Glutamatergic neuron (in vitro differentiated cells): ENCODE measurements at places on chromosomes 6 and 20.

DNA sequence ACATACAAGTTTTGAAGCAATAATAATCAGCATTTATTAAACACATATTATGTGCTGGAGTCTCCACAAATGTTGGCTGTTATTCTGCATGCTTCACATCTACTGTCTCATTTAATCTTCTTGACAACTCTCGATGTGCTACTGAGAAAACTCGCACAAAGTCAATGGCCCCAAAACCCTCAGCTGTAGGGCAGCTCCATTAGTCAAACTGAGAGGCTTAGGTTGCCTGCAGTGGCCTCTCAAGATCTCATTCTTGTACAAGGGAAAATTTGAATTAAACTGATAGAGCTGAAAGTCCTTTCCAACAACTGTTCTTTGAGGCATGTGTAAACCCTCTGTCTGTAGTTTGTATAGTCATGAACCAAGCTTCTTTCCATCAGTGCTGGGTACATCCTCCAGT, 49.8 kb downstream of the MBOAT1 start:
- no peak for DNase-seq

- no peak for DNase-seq
Observed at GRCh38 chr6:81630719-81631118, 121.8 kb downstream of the TENT5A start.

DNA sequence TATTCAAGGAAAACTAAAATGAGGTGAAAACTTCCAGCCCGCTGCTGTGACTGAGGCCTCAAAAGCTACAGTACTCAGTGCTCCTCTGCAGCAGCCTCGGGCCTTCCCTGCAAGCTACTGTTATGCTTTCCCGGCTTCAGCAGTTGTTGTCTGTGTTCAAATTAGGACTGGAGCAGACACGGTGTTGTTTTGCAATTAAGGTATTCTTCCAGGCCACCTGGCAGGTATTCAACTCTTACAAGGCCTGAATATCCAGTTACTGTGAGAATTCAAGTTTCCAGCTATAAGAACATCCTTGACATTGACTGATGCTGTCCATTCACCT, 10.7 kb downstream of the TXNDC5 start:
- no peak for DNase-seq

GRCh38 chr6:30735668-30736314, 6.7 kb downstream of the FLOT1 start:
- DNase-seq: no peak

GRCh38 chr6:161186173-161186769, 87.6 kb downstream of the AGPAT4 start:
- no peak for DNase-seq

GRCh38 chr6:125658759-125659431, 90.5 kb upstream of the HEY2 start:
- DNase-seq: peak; percentile 34

DNA sequence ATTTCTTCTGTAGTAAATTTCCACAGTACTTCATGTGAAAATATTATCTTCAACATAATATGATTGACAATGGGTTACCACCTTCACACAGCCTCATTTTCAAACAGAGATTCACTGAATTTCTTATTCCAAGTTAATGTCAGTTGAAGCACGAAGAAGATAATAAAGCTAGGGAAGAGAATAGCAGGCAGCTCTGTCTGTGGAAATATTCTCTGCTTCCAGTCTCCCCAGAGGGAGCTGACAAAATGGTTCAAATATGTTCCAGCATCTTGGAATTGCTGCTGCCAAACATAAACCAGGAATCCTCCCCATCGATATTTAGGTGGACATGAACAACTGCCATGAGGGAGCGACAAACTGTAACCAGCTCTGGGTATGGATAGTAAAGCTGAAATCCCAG, 224.8 kb downstream of the GJA1 start:
- DNase-seq: no peak

- no peak for DNase-seq
Observed at GRCh38 chr20:59177266-59178250, 13.9 kb downstream of the ZNF831 start.

DNA sequence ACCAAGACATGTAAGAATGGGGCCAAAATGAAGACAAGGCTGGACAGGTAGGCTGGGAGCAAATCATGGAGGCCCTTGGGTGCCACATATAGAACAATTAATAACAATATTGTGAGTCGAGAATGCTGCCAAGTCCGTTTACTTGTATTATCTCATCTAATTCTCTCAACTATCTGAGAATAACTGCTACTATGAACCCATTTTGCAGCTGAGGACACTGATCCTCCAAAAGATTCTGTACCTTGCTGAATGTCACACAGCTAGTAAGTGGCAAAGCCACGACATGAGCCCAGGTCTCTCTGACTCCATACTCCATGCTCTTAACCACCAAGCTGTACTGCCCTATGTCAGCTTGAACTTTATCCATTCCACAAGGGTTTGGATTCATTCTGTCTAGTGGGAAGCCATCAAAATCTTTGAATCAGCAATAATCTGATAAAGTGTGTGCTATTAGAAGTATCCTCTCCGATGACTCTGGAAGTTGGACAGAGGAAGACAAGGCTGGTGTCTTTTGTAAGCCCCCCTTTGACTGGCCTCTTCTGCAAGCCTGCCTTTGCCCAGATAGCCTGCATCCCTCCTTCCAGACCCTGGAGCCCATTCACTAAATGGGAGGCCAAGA, 43.5 kb upstream of the PDYN start:
- DNase-seq: no peak

GRCh38 chr6:106458021-106458986, 97.8 kb downstream of the CRYBG1 start:
- no peak for DNase-seq

GRCh38 chr6:75493400-75494064, at the start of gene FILIP1:
TSS of gene FILIP1 (minus strand) at chr6:75493800. CDS start at chr6:75414972, 78,828 bp downstream.
- no peak for DNase-seq

DNA sequence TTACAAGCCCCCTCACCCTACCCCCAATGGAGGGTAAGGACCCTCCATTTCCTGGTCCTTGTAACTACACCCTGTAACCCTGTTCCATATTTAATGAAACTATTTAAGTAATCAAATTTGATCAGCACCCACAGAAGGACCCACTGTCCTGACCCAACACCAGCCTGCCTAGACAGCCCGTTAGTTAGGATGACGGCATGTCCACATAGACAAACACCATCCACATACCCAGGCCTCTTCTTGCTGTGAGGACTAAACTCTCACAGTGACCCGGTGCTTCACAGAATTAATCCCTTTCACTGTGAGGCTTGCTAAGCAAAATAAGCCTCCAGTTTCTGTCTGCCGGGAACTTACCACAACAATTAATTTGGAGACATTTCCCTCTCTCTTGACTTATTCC, 32.8 kb upstream of the FOXQ1 start:
- no peak for DNase-seq

DNA sequence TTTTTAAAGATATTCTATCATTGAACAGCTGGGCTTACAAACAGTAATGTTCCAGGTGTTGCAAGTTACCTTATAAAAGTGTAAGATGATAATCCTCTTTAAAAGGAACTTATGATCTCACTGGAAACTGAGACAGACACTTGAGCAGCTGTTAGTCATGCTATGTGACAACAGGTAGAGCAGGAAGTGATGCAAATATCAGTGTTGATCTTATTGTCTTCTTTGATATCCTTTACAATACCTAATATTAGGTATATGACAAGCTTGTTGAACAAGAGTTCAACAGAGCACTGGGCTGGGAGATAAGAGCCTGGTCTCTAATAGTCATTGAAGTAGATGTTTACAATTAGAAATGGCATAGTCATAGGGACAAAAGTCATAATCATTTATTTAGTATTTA, 150.0 kb downstream of the UBE3D start:
- no peak for DNase-seq

GRCh38 chr6:15793826-15794225, 131.0 kb upstream of the DTNBP1 start:
- no peak for DNase-seq

DNA sequence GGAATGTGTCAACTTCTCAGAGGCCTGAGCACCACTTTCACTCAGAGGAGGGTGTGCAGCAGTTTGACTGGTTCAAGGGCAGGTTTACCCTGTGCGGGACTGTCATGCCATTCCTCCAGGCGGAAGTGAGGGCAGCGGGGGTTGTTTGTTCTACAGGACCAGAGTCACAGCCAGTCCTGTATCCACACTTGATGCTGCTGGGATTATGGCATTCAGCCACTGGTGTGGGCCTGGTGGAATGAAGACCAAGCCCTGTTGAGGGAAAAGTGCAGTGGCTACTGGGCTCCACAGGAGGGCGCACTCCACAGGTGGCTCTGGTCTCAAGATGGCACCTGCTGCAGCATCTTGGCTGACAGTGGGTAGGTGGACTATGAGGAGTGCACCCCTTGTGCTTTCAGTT, 14.8 kb downstream of the SEMG2 start:
- no peak for DNase-seq

GRCh38 chr6:70033781-70034180, 167.4 kb downstream of the COL19A1 start:
- DNase-seq: no peak

- DNase-seq: no peak
Observed at GRCh38 chr6:119261944-119262284, 87.6 kb downstream of the MAN1A1 start.

GRCh38 chr20:16308754-16309153, 264.5 kb downstream of the KIF16B start:
- no peak for DNase-seq

GRCh38 chr20:33068251-33068939, 11.0 kb upstream of the BPIFB4 start:
- no peak for DNase-seq

- no peak for DNase-seq
Observed at GRCh38 chr6:163579111-163579879, 164.8 kb downstream of the QKI start.

DNA sequence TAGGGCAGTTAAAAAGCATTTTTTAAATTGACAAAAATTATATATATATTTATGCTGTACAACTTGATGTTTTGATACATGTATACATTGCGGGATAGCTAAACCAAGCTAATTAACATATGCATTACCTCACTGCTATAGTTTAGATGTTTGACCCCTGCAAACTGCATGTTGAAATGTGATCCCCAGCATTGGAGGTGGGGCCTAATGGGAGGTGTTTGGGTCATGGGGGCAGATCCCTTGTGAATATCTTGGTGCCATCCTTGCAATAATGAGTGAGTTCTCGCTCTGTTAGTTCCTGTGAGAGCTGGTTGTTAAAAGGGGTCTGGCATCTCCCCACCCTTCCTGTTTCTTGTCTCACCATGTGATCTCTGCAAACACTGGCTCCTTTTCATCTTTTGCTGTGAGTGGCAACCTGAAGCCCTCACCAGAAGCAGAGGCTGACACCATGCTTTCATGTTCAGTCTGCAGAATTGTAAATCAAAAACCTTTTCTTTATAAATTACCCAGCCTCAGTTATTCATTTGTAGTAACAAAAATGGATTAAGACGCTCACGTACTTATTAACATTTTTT, 111.8 kb downstream of the MCHR2 start:
- DNase-seq: peak; percentile 51

- no peak for DNase-seq
Observed at GRCh38 chr6:162526960-162527359, 200.6 kb downstream of the PRKN start.

- no peak for DNase-seq
Observed at GRCh38 chr6:10390495-10391298, 24.2 kb downstream of the TFAP2A start.

GRCh38 chr6:140440223-140440835, 1065.9 kb upstream of the CITED2 start:
- DNase-seq: no peak

- no peak for DNase-seq
Observed at GRCh38 chr6:136411453-136412354, 122.1 kb upstream of the BCLAF1 start.

GRCh38 chr6:72930556-72931132, 294.7 kb downstream of the KHDC1L start:
- no peak for DNase-seq

DNA sequence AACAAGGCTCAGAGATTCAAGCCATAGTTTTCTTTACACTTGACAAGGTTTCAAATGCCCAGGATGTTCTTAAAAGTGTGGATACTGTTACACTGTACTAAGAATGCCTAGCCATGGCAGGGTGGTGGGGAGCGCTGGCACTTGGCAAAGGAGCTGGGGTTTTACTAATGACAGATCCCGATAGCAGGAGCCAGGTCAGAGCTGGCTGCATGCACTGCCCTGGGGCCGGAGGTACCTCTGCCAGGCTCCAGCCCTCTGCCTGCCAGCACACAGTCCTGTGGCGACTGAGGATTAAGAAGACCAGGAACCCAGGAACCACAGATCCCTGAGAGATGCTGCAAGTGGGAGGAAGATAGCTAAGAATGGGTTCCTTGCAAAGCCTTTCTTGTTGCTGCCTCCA, 260.3 kb downstream of the ALDH8A1 start:
- no peak for DNase-seq

DNA sequence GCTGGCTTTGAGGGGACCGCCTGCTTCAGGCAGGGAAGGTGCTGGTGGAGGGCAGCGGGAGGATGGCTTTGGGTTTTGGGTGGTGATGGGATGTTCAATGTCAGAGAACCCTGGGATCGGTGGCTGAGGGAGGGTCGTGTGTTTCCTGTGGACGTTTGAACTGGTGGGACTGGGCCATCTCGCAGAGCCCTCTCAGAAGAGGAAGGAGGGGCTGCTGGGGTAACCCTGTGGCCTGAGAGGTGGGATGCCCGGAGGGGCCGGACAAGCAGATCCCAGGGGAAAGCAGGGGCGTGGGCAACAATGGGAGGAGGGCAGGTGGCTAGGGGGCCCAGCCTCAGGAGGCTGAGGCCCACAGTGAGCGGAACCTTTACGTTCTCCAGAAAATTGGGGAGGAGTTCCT, 34.9 kb downstream of the PYGB start:
- no peak for DNase-seq

DNA sequence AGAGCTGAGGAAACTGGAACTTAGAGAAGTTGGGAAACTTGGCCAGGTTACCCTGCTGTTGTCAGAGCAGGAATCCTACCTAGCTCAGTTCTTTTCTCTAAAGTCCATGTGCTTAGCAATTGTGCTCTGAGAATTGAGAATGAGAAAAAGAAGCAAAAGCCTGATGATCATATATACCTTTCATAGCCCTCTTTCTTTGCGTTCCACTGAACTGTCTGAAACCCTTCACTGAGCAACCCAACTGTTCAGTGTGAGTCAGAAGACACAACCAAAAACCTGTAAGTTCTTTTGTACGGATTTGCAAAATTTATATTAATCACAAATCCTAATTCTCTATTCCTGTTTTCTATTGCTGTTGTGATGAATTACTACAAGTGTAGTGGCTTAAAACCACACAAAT, 80.6 kb downstream of the PHF3 start:
- DNase-seq: no peak

- no peak for DNase-seq
Observed at GRCh38 chr20:6814945-6815344, 47.5 kb downstream of the BMP2 start.

DNA sequence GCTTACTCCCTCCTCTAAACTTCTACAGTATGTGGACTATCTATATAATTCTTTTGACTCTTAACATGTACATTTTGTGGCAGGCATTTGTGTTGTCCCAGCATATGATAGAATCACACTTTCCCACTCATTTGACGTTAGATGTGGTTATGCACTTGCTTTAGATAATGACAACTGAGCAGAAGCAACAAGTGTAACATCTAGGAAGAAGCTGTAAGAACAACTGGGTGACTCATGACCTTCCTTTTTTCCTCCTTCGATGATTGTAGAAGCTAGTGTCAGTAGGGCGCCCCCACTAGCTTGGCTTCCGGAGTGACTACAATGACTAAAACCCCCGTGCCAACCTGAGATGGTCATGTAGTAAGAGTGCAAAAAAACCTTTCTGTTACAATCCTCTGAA, 74.6 kb upstream of the CEP85L start:
- DNase-seq: no peak
